Activated naive CD8-positive, alpha-beta T cell treated with anti-CD3 and anti-CD28 coated beads for 36 hours (primary cell): ENCODE measurements at places on chromosomes 4 and X. TPM values are rescaled to one million over a fixed set of nuclear protein-coding genes. Genes with fewer than 3 reads are reported as not detected.

The CTAG2 gene
- 37.2 TPM for total RNA-seq

The CA5B gene
- total RNA-seq: 5.4 TPM

The HHIP gene
- total RNA-seq: not detected

DNA sequence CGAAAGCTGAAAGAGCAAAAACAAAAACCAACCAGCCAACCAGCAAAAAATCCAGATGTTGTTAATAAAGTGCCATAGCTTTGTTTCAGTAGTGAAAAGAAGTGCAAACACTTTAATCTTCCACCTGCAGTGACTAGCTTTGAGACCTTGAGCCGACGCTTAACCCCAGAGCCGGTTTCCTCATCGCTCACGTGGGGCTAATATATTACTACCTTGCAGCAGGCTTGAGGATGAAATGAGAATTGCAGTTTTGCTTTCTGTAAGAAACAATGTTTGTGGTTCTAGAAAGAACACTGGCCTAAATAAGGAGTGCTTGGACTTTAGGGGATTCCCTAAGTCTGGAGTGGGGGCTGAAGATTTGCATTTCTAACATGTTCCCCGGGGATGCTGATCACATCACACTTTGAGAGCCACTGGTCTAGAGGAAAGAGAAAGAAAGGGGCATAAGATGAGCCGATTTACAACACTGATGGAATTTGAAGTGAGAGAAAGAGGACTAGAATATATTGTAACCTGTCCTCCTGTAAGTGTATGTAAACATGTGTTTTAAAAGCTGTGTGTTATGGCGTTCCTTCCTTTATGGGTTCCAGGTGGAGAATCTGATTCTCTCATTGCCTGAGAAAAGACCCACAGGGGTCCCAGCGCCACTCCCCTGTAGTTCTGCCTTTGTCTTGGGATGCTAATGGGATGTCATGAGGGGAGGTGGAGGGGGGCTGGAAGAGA is 1.4 kb downstream of the FGF2 start:
- peak; percentile 41 for DNase-seq

GRCh38 chr4:48787056-48787455 is 7.0 kb upstream of the FRYL start:
- no peak for DNase-seq
